ENCODE measurements at places on chromosomes 11 and 22.

DNA sequence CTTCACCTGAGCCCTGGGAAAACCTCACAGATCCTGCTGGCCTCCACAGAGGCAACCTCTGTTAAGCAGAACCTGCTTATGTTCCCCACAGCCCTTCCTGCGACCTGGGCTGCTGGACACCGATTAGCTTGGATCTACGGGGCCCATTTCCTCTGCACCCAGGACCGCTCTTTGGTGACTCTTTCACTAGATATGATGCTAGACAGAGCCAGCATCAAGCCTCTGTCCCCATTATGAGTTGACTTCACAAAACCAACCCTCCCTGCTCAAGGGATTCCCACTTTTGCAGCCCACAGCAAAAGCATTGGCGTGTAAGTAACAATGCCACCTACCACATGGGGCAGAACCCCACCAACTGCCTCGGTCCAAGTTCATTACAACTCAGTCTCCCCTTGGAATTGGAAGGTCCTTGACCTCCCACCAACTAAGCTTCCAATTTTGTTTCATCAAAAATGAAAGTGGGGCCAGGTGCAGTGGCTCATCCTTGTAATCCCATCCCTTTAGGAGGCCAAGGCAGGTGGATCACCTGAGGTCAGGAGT lies 15.2 kb upstream of the TMPRSS4 start:
- no peak for DNase-seq

- DNase-seq = no peak
These were observed 163.1 kb downstream of the ETS1 start for GRCh38 chr11:128424271-128424711.

- DNase-seq = no peak
These were observed 41.4 kb upstream of the TTLL12 start for GRCh38 chr22:43228330-43228729.

DNA sequence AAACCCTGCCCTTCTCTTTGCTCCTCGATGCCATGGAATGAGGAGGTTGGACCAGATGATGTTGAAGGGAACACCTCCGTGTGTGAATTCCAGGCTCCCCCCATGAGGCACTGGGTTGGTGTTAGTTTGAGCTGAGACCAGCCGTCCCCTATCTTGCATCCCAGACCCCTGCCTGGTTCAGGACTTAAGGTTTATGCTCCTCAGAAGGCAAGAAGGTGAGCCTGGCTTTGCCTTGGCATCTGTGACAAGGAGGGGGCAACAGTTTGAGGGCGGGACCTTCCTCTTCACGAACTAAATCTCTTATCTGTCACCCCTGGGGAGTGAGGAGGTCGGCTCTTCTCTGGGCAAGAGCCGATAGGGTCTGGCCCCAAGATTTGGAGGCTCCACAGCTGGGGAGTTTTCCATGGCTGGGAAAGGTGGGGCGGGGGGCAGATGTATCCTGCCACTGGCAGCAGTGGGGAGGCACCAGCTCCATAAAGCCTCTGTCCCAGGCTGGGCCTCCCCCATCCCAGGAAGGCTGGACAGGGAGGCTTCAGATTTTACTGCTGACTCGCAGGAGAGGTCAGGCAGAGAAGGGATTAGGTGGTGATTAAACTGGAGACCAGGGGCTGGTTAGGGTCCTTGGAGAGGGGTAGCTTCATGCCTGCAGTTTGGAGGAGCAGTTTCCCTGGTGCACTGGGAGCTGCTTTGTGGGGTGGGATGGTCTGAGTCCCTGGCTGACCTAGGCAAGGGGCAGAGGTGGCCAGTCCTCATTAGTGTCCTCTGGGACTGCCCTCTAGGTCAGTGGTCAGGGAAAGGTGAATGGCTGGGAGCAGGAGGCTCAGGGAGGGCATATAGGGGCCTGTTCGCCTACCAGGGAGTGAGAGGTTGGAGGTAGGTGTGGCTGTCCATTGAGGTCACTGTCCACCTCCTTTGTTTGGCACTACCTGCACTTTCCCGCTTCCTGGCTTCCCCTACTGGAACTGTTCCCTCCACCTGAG lies 1.1 kb downstream of the SEC14L2 start:
- no peak for DNase-seq

- no peak for DNase-seq
These were observed 2.4 kb upstream of the HEPACAM start for GRCh38 chr11:124938206-124938765.

DNA sequence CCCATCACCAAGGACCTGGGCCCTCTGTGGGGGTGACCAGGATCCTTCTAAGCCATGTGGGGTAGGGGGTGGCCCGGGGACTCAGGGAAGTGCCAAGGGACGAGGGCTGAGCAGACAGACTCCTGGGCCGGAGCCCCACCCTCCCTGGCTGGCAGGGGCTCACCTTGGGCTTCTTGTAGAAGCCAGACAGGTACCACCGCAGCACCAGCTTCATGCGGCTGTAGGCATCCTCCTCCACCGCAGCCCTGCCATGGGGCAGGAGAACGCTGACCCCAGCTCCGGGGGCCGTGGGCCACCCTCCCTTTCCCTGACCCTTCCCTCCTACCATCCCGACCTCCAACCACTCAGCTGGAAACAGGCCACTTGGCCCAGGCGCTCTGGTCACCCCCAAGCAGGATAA lies 45.9 kb upstream of the CARS1 start:
- no peak for DNase-seq

DNA sequence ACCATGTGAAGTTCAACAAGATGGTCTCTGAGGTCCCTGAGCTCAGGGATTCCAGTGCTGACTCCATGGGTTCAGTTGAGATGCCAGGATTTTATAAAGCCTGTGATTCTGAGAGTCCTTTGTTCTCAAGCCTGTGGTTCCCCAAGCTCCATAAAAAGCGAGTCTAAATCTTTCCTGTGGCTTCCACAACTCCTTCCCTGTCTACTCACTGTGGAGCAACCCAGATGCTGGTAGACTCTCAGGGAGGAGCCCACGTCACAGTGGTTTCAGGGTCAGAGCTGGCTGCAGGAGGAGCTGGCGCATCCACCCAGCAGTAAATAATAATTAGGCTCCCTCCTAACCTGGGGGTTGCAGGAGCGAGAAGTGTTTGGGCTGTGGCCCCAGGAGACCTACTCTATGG lies 2.0 kb upstream of the RELT start:
- no peak for DNase-seq

DNA sequence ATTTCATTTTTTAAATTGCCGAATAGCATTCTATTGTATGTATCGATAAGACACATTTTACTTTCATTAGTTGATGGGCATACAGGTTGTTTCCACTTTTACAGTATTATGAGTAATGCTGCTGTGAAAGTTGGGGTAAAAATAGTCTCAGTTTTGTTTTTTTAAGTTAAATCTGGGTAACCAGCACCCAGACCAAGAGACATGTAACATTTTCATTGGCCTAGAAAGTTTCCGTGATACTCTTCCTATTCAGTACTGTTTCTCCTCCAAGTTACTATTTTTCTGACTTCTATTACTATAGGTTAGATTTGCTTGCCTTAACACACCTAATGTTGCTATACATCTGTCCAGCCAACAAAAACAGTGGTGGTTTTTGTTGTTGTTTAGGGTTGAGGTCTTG lies 12.3 kb downstream of the IPO7 start:
- DNase-seq = no peak

- DNase-seq = no peak
These were observed 14.3 kb downstream of the TCIRG1 start for GRCh38 chr11:68053117-68053516.

GRCh38 chr22:49197505-49197904 lies 630.2 kb downstream of the BRD1 start:
- DNase-seq = no peak

- no peak for DNase-seq
These were observed 49.5 kb downstream of the LMO2 start for GRCh38 chr11:33842236-33842915.

DNA sequence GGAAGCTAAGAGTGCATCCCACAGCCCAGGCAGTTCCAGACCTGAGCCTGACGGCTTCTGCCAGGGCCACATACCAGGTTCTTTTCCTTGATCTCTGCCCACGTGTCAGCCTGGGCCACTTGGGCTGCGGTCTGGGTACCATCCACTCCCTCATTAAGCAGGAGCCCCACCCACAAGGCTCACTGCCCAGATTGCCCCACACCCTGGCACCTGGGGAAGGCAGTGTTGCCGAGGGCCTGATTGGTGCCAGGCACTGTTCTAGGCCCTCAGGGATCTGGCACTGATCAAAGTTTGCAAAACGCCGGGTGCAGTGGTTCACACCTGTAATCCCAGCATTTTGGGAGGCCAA lies 15.4 kb downstream of the GGA1 start:
- no peak for DNase-seq

GRCh38 chr11:10485646-10486045 lies 30.6 kb downstream of the AMPD3 start:
- no peak for DNase-seq

DNA sequence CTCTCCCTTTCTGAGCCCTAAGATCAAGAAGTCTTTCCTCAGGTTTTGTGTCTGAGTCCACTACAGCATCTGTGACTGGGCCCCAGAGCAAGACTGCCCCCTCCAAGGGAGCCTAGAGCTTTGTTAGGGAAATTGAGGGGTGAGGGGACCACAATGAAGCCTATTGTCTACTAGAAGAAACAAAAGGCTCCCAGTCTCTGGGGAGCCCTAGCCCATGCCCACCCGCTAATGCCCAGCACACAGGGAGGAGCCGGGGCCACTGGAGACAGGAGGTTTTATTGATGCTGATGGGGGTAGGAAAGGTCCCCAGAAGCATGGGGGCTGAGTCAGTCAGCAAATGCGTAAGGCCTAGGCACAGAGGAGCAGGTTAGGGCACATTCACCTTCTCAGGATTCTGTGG lies 14.0 kb downstream of the RHOG start:
- DNase-seq = no peak

DNA sequence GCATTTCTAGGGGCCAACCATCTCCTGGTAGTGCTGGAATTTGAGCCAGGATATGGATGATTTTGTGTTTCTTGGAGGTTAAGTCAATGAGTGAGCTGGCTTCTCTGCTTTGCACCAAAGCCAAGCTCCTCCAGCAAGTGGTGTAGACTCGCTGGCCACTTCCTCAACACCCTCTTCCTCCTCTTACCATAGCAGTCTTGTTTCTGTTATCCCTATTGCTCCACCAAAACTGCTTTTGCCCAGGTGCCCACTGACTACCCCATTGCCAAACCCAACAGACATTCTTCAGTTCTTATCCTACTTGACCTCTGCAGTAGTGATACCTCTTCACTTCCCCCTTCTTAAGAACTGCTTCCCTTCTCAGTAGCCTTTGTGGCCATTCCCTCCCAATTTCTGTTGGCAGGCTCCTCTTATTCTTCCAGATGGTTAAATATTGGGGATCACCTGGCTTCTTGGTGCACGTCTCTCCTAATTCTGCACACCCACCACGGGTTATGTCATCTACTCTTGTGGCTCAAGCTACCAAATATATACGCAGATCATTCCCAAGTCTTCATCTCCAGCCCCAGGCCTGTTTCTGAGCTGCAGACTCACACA lies 7.0 kb upstream of the PRG2 start:
- no peak for DNase-seq

GRCh38 chr22:19879992-19880785 lies 25.5 kb upstream of the GNB1L start:
- DNase-seq = no peak

- DNase-seq = peak; percentile 78
These were observed 5.9 kb downstream of the LMNTD2 start for GRCh38 chr11:554428-555226.

GRCh38 chr11:78040691-78041379 lies 17.8 kb upstream of the KCTD14 start:
- DNase-seq = peak; percentile 17

DNA sequence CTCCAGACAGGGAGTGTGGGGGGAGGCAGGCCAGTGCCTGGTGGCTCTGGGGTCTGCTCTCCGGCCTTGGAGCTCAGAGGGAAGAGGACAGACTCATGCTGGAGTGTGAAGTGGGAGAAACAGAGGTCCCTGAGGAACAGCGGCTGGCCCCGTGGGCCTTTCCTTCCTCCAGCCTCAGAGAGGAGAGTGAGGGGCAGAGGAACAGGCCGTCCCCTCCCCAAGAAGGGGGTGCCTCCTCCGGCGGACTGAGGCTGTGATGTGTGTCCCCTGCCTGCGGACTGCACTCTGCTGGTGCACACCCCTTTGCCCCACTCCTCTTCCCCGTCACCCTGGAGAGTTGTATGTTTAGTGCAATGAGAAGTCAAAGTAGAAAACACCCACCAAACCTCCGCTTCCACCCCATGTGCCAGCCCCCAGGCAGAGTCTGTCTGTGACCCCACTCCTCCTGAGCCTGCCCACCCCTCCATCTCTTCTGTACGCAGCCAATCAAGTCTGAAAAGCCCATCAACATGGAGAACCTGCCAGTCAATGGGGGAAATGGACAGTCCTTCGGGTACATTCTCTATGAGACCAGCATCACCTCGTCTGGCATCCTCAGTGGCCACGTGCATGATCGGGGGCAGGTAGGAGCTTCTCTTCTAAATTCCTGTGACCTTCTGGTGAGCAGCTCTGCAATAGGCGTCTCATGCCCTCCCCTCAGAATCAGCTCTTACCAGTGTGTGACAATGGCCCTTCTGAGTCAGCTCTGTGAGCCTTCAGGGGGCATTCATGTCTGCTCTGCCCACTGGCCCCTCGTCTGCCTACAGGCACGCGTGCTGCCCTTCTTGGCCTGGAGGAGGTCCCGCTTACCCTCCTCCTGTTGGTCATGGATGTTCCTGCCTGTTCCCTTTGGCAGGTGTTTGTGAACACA lies 39.0 kb downstream of the GLB1L2 start:
- no peak for DNase-seq

GRCh38 chr11:47234669-47235100 lies 13.9 kb downstream of the ACP2 start:
- DNase-seq = peak; percentile 82

GRCh38 chr22:49999063-49999945 lies 13.3 kb downstream of the IL17REL start:
- DNase-seq = no peak

DNA sequence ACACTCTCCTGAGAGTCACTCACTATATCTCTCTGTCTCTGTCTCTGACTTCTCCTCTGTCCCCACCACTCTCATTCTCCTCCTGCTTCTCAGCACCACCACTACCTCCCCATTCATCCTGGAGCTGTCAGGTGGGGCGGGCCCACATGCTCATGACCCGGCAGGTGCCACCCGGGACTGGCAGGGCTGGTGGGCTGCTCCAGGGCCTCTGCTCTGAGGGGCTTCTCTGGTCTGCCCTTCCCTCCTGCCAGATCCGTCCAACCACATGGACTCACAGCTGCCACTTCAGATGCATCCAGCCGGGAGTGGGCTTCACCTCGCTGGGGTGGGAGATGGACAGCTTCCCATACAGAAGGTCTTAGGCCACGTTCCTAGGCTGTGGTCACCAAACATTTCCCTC lies 4.8 kb upstream of the EMID1 start:
- DNase-seq = no peak

GRCh38 chr22:34105461-34106062 lies 185.3 kb upstream of the LARGE1 start:
- DNase-seq = no peak

GRCh38 chr11:126202646-126203359 lies 8.6 kb downstream of the RPUSD4 start:
- no peak for DNase-seq

DNA sequence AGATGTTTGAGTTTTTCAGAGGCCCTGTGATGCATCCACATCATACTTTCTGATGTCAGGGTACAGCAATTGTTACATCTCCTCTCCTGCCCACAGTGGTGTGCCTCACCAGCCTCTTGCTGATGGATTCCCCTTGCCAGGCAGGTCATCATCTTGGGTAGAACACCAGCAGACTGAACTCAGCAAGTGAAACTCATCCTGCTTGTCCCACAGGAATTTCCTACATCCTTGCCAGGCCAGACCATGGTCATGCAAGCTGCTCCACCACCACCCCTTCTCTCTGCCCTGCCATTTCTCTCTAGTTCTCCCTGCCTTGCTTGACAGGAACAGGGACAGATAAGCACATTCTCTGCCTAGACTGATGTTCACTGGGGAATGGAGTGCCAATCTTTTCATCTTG lies 85.9 kb downstream of the PAX6 start:
- DNase-seq = no peak

Data from T-helper 1 cell (primary cell).